ENCODE measurements at places on chromosomes 2 and 18. TPM values are rescaled to one million over a fixed set of nuclear protein-coding genes. Genes with fewer than 3 reads are reported as not detected.
A peak's percentile ranks its signal among the peaks of the same experiment; 100 is the strongest.

The TOGARAM2 gene
- 25.9 TPM for total RNA-seq

The CTAGE1 gene
- not detected for total RNA-seq

GRCh38 chr18:3380384-3380961, 69.5 kb upstream of the TGIF1 start:
- H3K36me3 ChIP-seq: no peaks in the 10 kb centered on the region
- H3K27ac ChIP-seq: no peak overlapping the region
- H3K4me3 ChIP-seq: no peak overlapping the region
- DNase-seq: peak; percentile 58
- no peaks in the 10 kb centered on the region for H3K4me1 ChIP-seq
- peaks cover 3% of the 10 kb centered on the region for H3K27me3 ChIP-seq

The AFF3 gene
- 4.6 TPM for total RNA-seq

Data from natural killer cell (primary cell).